ENCODE measurements at places on chromosomes 5 and 9.
A peak's percentile ranks its signal among the peaks of the same experiment; 100 is the strongest.

GRCh38 chr9:125932012-125932411 is 184.8 kb downstream of the PBX3 start:
- DNase-seq: peak; percentile 33

GRCh38 chr5:171317230-171317629 is 8.2 kb downstream of the TLX3 start:
- no peak for DNase-seq

- DNase-seq: no peak
Measured at GRCh38 chr5:127849891-127850290, 146.7 kb downstream of the CCDC192 start.

DNA sequence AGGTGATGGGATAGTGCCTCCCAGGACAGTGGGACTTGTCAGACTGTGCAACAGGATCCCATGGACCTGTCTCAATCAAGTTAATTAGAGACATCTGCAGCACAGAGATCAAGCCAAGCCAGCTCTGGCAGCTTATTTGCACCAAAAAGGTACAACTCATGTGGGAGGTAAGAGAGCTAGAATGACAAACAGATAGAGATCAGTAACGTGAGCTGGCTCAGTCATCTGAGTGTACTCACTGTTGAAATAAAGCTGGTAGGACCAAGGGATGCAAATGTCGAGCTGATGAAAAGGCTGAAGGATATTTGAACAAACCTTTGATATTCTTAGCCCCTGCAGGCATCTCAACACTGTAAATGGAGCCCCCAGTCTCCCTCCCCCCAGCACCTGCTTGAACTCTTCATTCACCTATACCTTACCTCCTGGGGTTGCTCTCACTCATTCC is 198.1 kb downstream of the EFNA5 start:
- no peak for DNase-seq

DNA sequence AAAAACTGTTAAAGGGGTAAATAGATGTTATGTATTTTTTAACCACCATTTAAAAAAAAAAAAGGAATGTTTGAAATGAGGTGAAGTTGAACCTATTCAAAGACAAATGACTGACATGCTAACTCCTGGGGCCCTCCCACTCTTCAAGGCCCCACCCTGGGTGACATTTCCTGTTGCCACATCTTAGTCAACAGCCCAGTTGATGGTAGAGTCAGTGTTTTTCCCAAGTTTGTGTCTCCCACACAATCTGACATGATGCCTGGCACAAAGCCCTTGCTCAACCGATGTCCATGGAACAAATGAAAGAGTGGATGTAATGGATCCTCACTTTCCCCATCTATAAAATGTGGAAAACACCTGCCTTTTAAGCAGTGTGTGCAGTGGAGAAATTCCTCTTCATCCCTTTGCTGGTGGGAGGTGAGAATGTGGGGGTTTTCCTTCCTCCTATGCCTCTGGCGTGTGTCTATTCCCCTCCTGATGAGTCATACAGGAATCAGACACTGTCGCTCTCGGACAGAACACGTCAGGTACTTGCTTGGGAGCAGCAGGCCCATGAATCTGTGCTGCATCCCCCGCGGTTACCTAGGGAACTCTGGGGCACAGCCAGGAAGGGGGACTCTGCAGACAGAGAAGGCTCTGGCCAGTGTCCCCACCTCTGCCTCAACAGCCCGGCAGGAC is 13.7 kb upstream of the ADRA1B start:
- peak; percentile 5 for DNase-seq

GRCh38 chr5:93580063-93580926 is 724 bp downstream of the NR2F1-AS1 start:
- no peak for DNase-seq

DNA sequence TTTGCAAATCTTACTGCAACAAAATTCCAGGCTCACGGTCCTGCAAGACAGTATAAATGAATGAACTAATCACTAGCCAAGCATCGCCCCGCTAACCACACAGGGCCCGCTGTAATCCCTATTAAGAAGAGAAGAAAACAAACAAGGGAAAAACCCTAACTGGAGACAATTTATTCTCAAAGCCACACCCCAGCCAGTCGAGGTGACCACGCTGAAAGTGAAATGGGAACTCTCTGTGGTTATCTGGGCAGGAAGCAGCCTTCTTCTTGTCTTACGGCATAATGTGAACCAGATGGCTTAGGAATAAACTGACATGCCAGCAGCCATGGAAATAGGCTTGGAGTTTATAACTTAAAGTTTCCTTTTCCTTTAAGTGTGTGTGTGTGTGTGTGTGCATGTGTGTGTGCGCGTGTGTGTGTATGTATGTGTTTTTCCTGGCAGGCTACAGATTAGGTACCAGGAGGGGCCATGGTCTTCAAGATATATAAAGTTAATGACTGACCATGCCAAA is 120.2 kb downstream of the SEMA6A start:
- DNase-seq: no peak

- DNase-seq: no peak
Measured at GRCh38 chr5:15601274-15601673, 101.3 kb downstream of the FBXL7 start.

- DNase-seq: no peak
Measured at GRCh38 chr5:161369022-161369421, 177.5 kb downstream of the GABRB2 start.

DNA sequence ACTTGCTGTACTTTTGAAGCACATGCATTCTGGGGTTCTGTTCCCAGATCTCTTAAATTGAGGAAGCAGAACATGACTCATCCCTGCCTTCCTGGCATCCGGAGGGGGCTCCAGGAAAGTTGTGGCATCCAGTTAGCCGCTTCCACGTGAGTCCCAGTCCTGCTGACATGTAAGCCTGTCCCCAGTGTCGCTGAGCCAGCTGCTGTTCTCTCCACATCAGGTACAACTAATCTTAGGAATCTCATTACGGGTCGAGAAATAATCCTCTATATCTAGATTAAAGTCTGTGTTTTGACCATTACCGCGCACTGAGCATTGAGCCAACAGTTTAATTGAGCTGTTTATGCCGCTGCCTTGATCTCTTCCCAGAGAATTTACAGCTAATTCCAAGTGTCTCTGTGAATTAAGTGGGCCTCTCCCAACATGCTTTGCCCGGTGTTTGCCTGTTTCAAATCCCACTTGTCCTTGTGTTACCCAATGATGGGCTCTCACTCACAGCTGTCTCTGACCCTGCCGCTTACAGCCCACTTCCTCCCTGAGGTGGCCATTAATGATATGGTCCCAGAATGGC is 10.5 kb upstream of the SHB start:
- no peak for DNase-seq

DNA sequence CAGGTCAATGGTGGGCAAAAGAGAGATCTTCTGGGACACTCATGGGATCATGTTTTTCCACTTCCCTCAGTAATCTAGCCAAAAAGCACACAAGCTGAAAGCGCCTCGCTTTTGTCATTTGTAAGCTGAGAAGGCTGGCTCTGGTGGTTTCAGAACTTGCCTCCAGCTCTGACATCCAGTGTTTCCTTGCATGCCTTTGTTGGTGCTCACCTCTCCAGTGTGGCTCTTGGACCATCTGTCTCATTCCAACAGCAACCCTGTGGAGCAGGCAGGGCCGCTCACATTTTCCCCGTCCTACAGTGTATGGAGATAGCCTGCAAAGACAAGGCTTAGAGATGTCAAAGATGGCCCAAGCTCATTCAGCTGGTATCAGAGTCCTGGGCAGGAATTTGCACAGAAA is 160.8 kb upstream of the KLF4 start:
- no peak for DNase-seq

DNA sequence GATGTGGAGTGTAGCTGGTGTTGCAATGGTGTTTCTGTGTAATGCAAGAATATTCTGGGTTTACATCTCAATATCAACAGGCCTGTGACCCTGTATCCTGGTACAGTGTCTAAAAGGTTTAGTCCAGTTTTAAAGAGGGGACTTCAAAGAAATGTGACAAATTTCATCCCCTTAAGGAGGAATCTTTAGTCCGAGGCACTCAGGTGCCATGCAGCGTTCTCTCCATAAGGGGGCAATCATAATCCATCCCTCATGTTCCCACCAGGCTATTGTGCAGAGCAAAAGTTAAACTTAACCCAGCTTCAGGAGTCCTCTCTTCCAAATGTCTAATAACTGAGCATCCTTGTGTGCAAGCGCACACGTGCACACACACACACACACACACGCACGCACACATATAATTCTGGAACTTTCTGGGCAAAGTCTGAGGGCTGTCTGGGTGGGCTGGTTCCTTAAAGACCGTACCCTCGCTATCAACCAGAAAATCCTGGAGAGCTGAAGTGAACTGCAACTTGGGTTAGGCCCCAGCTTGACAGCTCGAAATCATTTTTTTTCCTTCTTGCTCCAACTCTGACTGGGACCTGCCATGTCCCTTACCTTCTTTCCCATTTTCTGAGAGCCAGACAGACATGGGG is 46.0 kb downstream of the CRB2 start:
- DNase-seq: no peak

DNA sequence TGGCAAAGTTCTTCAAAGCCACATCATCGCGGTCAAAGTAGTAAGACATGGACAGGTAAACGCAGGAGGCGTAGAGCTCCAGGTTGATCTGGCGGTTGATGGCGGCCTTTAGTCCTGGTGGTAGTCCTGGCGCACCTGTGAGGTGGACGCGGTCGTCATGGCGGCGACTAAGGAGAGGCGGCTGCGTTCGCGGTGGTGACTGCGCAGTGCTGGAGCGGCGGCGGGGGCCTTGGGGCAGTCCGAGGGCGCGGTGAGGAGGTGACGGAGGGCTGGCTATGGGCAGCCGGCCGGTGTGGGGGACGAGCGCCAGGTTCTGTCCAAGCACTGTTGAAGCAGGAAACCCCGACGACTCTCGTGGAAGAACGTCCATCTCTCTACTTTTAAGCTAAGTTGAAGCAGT is 136.8 kb downstream of the BASP1 start:
- no peak for DNase-seq

GRCh38 chr9:98836206-98836605 is 28.7 kb downstream of the GALNT12 start:
- no peak for DNase-seq

GRCh38 chr9:120931231-120932085 is 4.9 kb upstream of the TRAF1 start:
- no peak for DNase-seq

- no peak for DNase-seq
Measured at GRCh38 chr5:78813906-78814530, 165.4 kb upstream of the LHFPL2 start.

GRCh38 chr9:126490214-126490631 is 123.5 kb upstream of the LMX1B start:
- no peak for DNase-seq

DNA sequence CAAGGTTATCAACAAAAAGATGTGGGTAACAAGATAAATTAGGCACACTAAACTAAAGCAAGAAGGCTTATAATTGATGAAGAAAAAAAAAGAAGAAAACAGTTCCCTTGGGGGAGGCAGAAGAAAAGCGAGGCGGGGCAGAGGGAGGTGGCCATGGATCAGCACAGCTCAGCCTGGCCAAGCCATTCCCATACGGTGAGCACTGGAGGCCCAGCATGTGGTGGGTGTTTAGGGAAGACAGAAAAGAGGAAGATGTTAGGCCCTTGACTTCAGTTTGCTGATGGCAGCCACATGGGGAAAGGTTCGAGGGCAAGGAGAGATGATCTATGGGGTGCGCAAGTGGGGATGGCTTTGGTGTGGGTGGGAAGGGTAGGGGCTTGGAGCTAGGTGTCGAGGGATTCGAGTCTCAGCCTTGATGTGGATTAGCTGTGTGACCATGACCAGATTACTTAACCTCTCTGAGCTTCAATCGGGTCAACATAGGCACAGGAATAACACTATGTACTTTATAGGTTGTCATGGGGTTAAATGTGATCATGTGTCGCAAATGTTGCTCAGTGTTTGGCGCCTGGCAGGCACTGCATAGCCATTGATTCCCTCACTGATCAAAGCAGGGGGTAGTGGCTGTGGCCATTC is 10.3 kb upstream of the STC2 start:
- no peak for DNase-seq

DNA sequence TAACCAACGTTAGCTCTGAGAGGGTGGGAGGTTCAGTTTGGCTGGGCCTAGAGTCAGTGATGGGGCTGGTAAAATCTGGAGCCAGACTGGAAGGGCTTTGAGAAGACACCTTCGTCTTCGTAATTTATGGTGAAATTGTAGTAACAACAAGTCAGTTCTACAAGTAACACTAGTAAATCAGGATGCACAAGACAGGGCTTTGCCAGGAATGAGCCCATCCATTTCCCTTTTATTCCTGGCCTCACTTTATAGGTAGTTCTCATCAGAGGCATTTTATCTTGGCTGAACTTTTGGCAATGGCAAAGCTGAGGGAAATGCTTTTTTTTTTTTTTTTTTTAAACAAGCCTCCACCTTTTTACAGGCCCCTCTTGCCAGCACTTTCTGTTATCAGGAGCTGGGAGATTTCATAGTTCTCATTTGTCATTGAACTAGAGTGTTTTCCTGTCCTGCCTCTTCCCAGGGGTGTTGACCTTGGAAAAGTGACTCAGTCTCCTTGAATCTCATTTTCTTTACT is 110.5 kb upstream of the KLF4 start:
- no peak for DNase-seq

- DNase-seq: no peak
Measured at GRCh38 chr5:73895471-73895870, 269.5 kb downstream of the ARHGEF28 start.

GRCh38 chr9:18452276-18452675 is 21.7 kb upstream of the ADAMTSL1 start:
- DNase-seq: no peak

DNA sequence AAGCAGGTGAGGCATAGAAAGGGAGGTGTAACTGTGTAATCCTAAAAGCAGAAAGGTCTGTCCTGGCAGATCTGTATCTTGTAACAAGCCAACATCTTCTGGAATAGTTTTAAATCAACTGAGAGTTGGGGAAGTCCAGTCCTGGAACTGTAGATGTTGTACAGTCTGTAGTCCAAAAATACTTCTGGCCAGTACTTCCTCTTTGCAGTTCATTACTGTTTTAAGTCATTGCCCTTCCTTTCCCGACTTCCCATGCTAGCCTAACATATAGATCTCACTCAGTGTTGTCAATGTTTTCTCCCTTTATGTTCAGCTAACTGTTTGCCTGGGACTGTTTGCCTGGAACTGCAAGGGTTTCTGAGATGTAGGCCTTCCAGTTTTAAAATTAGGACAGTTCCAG is 168.5 kb upstream of the ISL1 start:
- DNase-seq: no peak

DNA sequence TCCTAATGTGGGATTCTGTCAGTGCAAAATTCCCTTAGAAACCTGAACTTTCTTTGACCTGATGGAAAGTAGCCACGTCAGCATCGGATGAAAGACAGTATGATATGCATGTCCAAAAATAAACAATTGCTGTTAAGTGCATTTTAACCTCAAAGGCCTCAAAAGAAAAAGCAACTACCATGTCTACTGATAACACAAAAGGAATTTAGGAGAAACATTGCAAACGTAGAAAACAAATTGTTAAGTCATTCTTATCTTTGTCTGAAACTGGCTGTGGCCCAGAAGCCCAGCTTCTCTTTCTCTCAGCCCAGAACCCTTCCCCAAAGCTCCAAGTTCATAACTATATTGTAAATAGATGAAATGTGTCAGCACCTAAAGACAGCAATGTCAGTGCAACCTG is 11.1 kb upstream of the LHFPL2 start:
- no peak for DNase-seq

DNA sequence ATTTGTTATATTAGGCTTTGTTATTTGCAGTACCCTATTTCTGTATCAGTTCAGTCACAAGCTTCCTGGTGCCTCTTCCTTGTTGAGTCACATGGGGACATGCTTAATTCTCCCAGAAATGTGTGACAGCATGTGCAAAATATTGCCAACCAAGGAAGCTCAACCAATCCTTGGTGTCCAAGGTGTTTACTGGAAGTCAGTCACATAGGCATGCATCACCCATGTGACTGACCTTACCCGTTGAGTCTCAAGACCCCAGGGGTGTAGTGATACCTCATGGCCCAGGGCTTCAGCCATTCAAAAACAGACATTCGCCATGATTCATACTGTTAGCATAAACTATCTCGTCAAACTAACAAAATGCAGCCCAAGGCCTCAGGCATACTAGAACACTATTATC is 9.3 kb upstream of the ANKDD1B start:
- DNase-seq: no peak

Measured in caudate nucleus (tissue), 63 donors.